Brain microvascular endothelial cell (primary cell): ENCODE measurements at places on chromosomes 16 and 17.

GRCh38 chr17:82372249-82373071 is 895 bp downstream of the UTS2R start:
- no peak for DNase-seq

DNA sequence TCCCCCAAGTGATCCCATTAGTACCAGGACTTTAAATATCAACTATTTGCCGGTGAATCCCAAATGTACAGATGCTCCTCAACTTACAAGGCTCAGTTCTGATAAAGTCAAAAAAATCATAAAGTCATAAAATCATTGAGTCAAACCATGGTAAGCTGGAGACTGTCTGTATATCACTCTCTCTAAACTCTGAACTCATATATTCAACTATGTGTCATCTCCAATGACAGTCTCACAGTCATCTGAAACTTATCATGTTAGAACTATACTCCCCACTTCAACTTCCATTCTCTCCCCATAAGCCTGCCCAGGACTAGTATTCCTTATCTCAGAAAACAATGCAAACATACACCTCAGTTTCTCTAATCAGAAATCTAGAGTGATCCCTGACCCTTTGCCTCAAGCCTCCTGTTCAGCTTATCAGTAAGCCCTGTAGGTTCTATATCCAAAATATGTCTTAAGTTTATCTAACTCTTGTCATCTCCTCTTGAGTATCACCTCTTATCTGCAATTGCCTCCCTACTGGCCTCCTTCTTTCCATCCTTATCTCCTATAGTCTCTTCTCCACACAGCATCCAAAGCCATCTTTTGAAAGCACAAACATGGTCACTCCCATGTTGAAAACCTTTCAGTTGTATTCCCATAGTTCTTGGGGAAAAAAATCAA is 55.0 kb downstream of the SSH2 start:
- no peak for DNase-seq

- DNase-seq, result no peak
Measured at GRCh38 chr17:7880076-7880868, 8.3 kb upstream of the CHD3 start.

DNA sequence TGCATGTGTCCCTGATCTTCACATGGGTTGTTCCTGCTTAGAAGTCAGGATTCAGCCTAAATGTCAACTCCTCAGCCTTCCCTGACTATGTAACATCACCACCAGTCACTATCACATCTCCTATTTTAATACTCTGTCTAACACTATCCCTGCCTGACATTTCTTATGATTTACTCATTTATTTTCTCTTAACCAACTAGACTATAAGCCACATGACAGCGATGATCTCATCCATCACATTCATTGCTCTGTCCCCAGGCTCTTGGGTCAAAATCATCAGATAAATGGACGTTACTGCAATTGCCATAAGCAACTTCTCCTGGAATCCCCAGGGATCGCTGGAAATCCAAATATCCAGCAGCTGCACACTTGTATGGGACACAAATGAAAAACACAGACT is 15.7 kb downstream of the CDRT4 start:
- peak; percentile 65 for DNase-seq

DNA sequence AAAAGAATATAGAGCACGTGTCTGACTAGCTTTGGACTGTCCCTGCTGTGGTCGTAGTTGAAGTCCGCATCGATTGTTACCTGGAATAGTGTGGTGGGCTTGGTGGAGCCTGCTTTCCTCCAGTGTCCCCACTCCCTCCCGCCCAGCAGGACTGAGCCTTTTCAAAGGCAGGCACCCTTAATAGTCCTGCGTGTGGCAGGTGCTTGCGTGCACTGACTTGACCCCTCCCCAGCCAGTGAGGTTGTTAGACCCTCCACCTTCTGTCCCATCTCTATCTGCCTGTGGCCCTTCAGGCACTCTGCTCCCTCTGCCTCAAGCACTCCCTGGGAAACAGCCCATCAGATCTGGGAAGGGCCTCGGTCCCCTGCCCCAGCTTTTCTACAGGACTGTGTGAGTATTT is 36.6 kb downstream of the TMEM11 start:
- no peak for DNase-seq

GRCh38 chr16:27401768-27402568 is at the start of gene IL21R:
TSS of gene IL21R (plus strand) at chr16:27402174. CDS start at chr16:27430072, 27,898 bp downstream.
- peak; percentile 59 for DNase-seq

GRCh38 chr17:38748149-38748891 is at the start of gene PCGF2:
TSS of gene PCGF2 (minus strand) at chr17:38748336. CDS start at chr17:38740402, 7,934 bp downstream.
- peak; percentile 87 for DNase-seq

- DNase-seq, result peak; percentile 12
Measured at GRCh38 chr17:82489117-82489516, 30.4 kb upstream of the FOXK2 start.

GRCh38 chr16:30380803-30381208 is 1.6 kb downstream of the SEPTIN1 start:
- DNase-seq, result no peak
